Hepatocyte (in vitro differentiated cells): ENCODE measurements at places on chromosomes 7 and 10. TPM values are rescaled to one million over a fixed set of nuclear protein-coding genes. Genes with fewer than 3 reads are reported as not detected.

The ANXA8L1 gene
- 38.0 and 54.0 TPM in 2 replicates for total RNA-seq

The SPDYE2B gene
- not detected in 2 replicates for total RNA-seq

The USP6NL gene
- 16.9 and 20.8 TPM in 2 replicates for total RNA-seq

DNA sequence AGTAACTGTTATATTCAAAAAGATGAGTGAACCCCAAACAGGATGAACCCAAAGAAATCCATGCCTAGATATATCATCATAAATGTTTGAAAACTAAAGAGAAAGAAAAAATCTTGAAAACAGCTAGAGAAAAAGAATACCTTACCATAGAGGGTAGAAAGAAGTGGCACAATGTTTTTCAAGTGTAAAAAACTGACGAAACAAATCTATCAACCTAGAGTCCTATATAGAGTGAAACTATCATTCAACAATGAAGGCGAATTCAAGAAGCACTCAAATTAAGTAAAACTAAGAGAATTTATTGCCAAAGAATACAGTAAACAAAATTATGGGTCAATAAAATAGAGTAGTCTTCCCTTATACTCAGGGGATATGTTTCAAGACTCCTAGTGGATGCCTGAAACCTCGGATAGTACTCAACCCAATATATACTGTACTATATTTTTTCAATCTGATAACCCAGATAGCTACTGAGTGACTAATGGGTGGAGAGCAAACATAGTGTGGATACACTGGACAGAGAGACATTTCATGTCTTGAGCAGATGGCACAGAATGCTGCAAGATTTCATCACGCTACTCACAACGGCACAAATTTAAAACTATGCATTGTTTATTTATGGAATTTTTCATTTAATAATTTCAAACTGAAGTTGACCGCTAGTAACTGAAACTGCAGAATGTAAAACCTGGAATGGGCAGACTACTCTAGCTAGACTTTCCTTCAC is 52.6 kb upstream of the TMEM106B start:
- H3K4me3 ChIP-seq, result no peak overlapping the region
- no peaks in the 10 kb centered on the region for H3K36me3 ChIP-seq
- no peak for DNase-seq
- no peak overlapping the region for H3K27ac ChIP-seq

- no peak overlapping the region for H3K27ac ChIP-seq
- H3K4me1 ChIP-seq, result no peaks in the 10 kb centered on the region
- H3K36me3 ChIP-seq, result no peaks in the 10 kb centered on the region
- H3K27me3 ChIP-seq, result peaks cover 4% of the 10 kb centered on the region
Observed at GRCh38 chr10:95728526-95728925, 27.4 kb upstream of the ENTPD1 start.

- H3K36me3 ChIP-seq, result no peaks in the 10 kb centered on the region
- H3K4me1 ChIP-seq, result peaks cover 37% of the 10 kb centered on the region
- no peaks in the 10 kb centered on the region for H3K27me3 ChIP-seq
Observed at GRCh38 chr10:78749200-78749599, 319.6 kb upstream of the ZMIZ1 start.

- DNase-seq, result no peak
- H3K27ac ChIP-seq, result no peak overlapping the region
- no peaks in the 10 kb centered on the region for H3K36me3 ChIP-seq
- no peak overlapping the region for H3K4me3 ChIP-seq
- H3K27me3 ChIP-seq, result no peaks in the 10 kb centered on the region
Observed at GRCh38 chr10:104396581-104396980, 42.9 kb downstream of the CFAP58 start.

DNA sequence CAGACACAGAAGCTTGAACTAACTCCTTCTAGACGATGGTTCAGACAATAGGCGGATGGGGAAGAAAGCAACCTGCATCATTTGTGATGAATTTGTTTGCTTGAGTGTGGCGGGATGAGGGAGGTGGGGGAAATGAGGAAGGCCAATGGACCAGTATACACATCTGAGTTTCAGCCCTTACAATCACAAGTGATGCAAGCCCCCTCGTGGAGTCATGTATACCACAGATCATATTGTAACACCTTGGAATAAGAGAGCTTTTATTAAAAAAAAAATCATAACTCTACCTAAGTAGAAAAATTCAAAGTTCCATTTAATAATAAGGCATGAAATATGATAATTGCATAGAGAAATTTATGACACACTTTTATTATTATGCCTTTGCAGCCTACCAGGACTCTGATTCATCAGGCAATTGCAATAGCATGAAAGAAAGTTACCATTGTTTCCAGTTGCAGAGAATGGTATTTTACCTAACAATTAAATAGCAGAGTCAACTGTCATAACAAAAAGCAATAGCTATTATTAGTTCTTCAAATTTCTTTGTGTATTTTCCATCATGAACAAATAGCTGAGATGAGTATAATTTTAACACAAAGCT is 230.2 kb upstream of the AKR1E2 start:
- H3K4me3 ChIP-seq, result no peak overlapping the region
- H3K36me3 ChIP-seq, result no peaks in the 10 kb centered on the region
- no peaks in the 10 kb centered on the region for H3K4me1 ChIP-seq
- H3K27me3 ChIP-seq, result no peaks in the 10 kb centered on the region
- H3K27ac ChIP-seq, result no peak overlapping the region

GRCh38 chr7:69757528-69757927 is 159.3 kb downstream of the AUTS2 start:
- H3K4me3 ChIP-seq, result no peak overlapping the region
- no peak for DNase-seq
- no peaks in the 10 kb centered on the region for H3K36me3 ChIP-seq
- H3K4me1 ChIP-seq, result peaks cover 16% of the 10 kb centered on the region
